ENCODE measurements at places on chromosomes 11 and 22. TPM values are rescaled to one million over a fixed set of nuclear protein-coding genes. Genes with fewer than 3 reads are reported as not detected.

TMEM80 gene
- total RNA-seq: 3.6 TPM

NOX4 gene
- 2.5 TPM for total RNA-seq

GAL gene
- total RNA-seq: not detected

TBC1D22A gene
- 12.7 TPM for total RNA-seq

PDGFB gene
- total RNA-seq: 0.09 TPM

SPI1 gene
- total RNA-seq: not detected

OR56A1 gene
- total RNA-seq: not detected

DNA sequence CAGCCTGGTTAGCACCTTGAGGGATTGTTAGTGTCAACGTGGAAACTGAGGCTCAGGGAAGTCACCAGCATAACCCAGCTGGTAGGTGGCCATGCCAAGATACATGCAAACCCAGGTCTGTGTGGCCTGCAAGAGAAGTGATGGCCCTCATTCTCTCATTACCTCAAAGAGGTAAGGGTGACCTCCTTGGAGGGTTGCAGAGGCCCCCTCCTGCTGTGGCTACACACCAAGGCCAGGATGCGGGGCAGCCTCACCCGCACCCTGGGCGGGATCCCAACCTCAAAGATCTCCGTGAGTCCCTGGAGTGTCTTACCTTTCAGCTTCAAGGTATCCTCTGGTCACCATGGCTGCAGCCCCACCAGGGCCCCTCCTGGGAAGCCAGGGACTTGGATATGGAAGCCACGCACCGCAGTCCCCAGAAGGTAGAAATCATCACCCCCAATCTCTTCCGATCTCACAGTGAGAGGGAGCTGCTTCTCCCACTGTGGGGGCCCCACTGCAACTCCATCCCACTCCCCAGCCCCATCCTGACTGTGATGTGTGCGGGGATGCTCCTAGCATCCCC is 95.4 kb downstream of the MORC2 start:
- no peak for DNase-seq

GRCh38 chr11:64181506-64182411 is 4.2 kb upstream of the STIP1 start:
- peak; percentile 91 for DNase-seq

DNA sequence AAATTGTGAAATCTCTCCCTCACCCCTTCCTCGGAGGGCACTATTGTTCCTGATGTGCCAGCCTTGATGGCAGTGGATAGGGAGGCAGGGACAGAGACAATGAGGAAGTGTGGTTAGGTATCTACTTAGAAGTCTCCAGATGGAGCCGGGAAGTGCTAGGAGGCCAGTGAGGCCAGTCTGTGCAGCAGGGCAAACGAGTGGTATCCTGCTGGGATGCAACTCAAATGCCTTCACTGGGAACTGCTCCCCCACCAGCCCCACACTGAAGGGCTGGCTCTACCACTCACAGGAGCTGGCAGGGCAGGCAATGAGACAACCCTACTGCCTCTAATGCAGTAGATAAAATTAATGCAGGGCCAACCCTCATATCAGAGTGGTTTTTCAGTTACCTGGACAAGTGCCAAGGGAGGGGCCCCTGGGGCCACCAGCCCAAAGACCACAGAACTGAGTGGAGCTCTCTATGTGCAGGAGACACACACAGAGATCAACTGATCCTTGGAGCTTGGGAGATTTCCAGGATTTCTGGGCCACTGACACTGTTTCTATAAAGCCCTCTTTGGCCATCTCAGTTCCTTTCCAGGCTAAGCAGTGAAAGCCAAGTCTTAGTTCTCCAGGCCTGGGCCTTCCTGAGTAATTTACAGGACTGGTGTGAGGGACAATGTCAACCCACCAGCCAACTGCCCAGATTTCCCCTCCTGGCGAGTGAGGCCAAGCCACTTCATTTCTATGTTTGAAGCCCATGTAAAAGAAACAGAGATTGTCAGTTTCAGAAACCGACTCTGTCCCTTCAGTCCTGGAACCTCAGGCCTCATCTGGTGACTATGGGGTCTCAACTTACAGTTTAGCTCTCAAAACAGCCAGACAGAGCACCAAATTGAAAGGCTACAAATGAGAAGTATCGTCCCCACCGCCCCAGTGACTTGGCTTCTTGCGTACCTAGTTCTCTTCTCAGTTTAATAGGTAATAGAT is 4.1 kb downstream of the MIF start:
- DNase-seq: no peak

GRCh38 chr11:31856248-31856647 is 45.1 kb upstream of the PAX6 start:
- no peak for DNase-seq

- no peak for DNase-seq
These were observed 75.9 kb upstream of the NUP50 start for GRCh38 chr22:45087802-45088201.

DNA sequence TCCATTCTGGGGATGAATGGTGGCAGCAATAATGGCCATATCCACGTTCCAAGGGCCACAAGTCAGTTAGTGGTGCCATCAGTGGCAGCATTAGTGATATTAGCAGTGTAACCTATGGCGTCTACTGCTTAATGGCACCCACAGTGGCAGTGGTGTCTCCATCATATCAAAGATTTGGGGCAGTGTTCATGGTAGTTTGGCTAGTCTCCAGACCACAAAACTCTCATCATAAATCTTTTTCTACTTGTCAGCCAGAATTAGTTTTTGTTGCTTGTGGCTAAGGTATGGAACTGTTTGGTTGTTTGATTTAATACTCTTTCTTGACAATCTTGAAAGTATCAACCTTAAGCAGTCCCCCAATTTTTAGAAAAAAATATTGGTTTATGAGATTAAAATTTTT is 45.1 kb upstream of the DEUP1 start:
- DNase-seq: no peak

DNA sequence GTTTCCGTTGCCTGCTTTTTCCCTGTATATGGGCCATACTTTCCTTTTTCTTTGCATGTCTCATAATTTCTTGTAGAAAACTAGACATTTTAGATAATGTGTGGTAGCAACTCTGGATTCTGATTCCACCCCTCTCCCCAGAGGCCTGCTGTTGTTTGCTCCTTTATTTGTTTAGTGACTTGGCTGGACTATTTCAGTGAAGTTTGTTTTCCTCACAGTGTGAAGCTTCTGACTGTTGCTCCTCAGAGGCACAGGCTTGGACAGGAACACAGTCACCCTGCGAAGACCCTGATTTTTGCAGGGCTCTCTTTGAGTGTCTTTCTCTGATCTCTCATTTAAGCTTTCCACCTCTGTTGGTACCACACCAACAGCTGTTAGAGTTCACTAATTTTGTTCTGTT is 72.5 kb downstream of the SWAP70 start:
- no peak for DNase-seq

- DNase-seq: peak; percentile 13
These were observed 40.1 kb upstream of the CARD18 start for GRCh38 chr11:105179542-105180278.

GRCh38 chr11:27255447-27255828 is 107.6 kb downstream of the CCDC34 start:
- peak; percentile 83 for DNase-seq

DNA sequence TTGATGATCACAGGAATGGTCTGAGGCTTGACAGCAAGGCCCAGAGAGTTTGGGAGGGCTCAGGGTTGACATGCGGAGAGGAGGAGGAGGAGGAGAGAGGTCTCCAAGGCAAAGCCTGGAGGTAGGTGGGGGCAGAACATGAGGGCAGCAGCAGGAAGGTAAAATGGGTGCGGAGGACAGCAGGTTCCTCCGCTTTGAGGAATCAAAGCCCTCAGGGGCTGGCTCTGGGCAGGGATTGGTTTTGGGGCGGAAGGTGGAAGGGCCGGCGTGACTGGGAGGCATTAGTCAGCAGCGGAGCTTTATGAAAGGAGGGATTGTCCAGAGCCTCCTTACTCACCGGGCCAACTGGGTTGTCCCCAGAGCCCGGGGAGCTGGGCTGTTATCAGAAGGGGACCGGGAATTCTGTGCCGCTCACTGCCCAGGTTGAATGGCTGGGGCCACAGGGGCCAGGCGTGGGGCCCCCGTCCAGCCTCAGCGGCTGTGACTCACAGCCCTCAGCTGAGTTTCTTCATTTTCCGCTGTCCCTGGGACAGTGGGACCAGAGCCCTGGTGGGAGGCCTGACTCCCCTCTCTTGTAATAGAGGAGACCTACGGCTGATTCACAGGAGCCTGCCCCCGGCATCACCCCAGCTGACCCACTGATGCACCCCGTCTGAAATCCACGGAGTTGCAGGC is 36.2 kb downstream of the LIF start:
- peak; percentile 45 for DNase-seq

DNA sequence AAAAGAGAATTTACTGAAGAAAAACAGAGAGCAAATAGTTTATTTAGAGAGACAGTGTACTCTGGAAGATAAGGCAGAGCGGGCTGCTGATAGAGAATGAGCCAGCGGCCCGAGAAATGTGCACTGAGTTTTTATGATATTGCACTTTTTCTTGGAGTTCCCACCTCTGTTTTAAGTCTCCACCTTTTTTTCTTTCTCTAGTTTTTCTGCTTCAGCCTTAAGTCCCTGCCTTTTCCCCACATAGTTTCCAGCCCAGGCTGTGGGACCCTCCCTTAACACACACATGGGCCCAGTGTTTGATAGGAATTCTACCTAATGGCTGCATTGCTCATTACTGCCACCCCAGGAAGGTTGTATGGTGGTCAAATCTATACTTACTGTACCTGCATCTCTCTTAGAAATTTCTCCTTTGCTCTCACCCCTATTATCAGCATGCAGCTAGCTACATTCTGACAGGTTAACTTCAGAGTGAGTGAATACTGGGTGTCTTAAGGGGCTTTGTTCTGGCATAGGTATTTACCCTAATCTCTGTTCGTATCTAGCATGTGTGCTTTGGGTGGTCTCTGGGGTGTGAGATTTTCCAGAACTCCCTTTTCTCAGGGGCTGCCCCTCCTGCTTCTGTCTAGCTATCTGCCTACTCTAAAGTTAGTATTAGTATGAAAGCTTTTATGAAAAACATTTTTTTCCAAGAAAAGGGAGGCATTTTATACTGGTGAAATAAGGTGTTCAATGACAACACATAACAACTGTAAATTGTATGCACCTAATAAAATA is 127.3 kb upstream of the TOP3B start:
- no peak for DNase-seq

- DNase-seq: no peak
These were observed 61.0 kb upstream of the SORL1-AS1 start for GRCh38 chr11:121513807-121514206.

DNA sequence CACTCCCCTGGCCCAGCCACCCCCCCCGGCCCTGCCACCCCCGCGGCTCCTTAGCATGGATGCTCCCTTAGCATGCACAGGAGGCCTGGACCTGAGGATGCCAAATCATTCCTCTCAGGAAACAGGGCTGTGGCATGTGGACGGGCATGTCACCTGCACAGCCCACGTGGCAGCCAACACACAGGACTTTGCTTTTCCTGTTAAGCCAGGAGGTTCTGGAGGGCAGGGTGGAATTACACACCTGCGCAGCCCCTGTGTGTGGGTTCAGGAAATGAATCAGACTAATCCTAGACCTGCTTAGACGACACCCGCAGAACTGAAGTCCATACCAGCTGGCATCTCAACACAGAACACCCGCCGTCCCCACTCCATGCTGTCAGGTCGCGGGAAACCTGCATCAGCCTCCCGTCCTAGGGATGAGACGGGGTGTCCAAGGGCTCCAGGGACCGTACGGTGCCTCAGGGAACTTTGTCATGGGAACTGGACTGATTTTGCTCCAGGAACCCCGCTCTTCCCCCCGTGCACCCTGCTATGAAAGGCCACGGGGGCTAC is 10.2 kb downstream of the CERK start:
- no peak for DNase-seq

DNA sequence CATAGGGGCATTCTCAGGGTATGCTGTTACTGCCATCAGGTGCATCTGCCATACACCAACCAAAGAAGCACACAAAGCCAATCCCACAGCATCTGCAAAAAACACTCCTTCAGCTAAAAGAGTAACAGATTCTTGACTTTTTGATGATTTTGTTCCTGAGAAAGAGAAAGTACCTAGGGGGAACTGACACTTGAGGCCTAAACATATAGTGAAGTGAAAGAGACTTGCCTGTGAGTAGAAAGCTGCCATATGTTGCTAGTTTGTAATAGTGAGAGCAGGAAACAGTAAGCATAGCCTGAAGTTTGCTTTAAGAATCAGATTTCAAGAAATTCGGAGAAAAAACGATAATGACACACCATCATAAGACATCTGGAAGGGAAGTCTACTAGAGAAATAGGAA is 97.9 kb upstream of the CTSC start:
- DNase-seq: no peak

DNA sequence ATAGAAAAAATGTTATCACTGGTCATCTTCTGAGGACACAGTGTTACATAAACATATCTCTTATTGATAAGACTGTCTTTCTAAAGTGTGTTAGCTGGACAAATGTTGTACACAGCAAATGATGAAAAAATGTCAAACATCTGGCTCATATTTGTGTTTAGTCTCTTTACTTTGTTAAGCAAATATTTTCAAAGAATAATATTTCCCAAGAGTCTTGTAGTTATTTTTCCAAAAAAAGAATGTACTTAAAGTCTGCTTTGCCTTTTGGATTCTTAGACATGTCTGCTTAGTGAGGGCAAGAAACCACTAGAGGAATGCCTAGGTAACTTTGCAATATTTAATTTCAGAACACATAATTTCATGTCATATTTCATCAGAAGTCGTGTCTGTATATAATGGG is 23.9 kb upstream of the CCDC179 start:
- DNase-seq: no peak

DNA sequence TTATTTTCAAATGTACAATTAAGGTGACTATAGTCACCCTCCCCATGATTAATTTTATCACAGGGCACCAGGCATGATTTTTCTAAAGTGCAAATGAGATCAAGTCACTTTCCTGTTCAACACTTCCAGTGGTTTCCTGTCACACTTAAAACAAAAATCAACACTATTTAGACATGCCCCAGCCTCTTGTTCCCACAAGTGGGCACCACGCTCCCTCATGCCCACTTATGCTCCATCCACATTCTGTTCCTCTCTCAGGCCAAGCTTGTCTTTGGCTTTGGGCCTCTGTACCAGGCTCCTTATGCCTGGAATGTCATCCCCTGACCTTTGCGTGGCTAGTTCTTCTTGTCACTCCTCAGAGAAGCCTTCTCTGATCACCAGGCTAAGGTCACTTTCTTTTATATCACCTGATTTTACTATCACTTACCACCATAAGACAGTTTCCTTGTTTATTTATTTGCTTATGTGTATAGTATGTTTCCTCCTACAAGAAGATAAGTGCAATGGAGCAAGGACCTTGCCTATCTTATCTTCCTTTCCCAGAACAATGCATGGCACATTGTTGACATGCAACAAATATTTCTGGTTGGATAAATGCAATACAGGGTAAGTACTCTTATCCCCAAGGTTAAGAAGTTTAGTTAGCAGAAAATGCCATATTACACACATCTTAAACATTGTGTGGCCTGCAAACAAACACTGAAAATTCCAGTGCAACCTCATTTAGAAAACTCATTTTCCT is 50.9 kb upstream of the PANX1 start:
- DNase-seq: peak; percentile 43

Data from fibroblast of the aortic adventitia (primary cell).